NCI-H1048 (cell line): ENCODE measurements at places on chromosomes 3 and 15.

DNA sequence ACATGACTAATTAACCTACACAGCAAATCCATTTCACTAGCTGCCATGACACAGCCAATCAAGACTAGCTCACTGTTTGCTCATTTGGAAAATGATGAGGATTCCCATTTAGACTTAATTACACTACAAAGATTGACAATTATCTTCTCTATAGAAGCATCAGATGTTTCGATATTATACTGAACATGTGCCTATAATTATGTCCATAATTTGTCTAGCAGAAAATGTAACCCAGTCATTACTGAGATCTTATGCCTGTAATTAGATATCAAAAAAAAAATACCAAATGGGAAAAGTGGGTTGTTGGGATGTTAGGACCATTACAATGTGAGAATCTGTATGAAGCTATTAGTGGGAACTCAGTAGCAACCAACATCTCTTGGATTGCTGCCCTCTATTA lies 344.2 kb upstream of the MCTP2 start:
- DNase-seq: no peak

GRCh38 chr3:107520535-107520934 lies 2.2 kb upstream of the BBX start:
- no peak for DNase-seq

DNA sequence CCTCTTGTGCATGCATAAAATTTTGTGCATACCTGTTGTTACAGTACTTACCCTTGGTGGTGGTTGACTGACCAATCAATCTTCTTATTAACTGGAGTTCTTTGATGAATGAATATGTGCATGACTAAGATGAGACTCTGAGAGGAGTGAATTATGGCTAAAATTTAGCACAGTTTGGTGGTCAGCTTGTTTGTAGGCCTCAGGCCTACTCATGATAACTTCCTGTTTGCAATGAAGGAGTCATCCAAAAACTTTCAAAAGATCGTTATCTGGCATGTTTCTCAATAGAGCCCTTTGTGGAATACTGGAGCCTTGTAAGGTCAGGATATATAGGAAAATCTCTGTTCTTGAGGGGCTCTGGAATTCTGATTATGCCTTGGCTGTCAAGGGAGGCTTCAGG lies 66.5 kb downstream of the LEKR1 start:
- DNase-seq: no peak

DNA sequence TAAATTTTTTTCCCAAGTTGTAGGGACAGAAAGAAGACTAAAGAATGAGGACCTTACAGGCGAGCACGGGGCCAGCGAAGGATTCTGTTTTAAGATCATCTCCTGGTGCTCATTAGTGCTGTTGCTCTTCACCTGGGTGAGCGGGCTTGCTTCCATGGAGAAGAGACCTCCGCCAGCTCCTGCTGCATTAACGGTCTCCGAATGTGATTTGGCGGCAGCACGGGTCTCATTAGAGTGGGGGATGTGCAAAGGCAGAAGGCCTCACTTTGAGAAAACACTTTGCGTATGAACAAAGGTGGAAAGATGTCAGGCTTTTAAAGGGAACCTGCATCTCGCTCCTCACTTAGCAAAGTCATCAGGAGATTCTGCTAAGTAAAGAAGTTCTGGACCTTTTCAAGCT lies 753.4 kb upstream of the CFAP20DC start:
- no peak for DNase-seq

DNA sequence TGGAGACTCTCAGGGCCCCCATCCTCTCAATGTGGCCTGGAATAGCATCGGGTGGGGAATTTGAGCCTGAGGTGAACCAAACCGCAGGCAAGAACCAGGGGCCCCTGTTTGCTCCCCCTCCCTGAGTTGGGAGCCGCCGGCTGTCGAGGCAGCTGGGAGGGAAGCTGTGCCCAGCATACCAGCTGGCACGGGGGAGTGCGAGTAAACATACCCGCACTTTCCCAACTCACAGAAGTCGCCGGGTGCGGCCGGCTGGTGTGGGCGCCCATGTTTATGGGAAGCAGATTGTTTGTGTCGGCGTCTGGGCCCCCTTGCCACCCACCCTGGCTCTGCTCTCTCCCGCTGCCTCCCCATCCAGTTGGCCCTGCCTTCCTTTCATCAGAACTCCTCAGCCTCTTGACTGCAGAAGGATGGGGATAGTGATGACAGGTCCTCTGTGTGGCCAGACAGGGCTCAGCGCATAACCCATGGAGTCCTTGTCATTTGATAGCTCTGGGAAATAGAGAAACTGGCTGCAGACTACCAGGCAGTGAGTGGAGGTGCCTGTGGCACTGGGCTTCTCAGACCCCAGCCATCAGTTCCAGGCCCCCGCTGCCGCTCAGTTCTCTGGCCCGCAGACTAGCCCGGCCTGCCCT lies 60.4 kb downstream of the CACNA2D2 start:
- DNase-seq: no peak

GRCh38 chr15:94503293-94503692 lies 271.9 kb downstream of the MCTP2 start:
- DNase-seq: no peak

DNA sequence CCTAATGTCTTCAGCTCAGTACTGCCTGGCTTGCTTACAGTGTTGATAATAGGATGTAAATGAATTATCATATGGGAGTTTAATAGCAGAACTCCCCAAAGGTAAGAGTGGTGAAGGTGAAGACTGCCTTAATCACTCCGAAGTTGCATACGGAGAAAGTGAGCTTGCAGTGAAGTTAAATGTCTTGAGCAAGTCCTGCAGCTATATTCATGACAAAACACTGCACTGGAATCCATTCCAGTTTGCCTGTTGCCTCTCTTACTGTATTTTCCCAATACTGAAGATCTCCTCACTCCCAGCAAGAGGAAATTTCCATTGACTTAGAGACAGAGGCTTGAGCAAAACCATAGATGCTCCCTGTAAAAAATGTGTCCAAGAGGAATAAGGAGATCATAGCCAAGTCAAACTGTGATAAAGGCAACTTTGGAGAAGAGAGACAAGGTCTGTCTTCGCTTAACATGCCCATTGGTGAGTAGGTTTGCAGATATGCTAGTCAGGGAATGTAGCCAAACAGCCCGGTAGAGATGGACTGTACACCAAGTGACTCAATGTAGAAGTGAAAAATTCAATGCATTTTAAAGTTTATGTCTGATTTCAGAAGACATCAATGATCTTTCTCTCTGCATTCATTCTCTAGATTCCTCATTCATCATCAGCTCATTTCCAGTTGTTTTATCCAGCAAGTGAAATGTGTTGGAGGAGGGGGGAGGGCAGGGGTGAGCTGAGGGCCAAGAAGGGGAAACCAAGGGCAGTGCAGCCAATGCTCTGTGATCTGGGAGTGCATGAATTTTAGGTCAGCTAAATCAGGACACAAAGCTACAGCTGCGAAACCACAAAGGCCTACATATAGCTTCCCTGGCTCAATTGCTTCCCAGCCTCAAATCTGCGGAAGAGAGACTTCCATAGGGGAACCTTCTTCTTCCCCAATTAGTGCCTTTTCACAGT lies 667.1 kb upstream of the NR2F2 start:
- no peak for DNase-seq
